ENCODE measurements at places on chromosomes 16 and 17.

DNA sequence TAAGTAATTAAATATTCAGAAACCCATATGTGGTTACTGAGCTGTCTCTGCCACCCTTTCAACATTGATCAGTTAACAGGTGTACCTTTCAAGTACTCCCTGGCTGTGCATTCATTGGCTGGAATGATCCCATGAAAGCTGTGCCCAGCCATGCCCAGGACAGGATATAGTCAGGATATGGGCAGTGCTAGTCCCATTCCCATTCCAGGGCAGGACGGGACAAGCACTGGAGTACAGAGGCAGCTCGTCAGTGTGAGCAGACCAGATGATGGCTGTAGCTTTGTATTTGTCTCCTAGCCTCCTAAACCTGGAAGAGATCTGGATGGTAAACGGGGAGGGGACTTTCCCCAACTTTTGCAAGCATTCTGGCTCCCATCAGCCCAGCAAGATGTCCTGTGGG lies 22.5 kb downstream of the HEATR3 start:
- no peak for DNase-seq

GRCh38 chr16:57799600-57800199 lies 2.6 kb downstream of the KIFC3 start:
- no peak for DNase-seq

DNA sequence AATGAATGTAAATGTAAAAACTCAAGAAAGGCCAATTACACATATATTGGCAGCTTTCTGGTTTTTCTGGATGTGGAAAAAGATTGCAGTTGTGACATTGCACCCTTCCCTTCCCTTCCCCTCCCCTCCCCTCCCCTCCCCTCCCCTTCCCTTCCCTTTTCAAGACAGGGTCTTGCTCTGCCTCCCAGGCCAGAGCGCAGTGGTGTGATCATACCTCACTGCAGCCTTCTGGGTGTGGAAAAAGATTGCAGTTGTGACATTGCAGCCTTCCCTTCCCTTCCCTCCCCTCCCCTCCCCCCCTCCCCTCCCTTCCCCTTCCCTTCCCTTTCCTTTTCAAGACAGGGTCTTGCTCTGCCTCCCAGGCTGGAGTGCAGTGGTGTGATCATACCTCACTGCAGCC lies 41.7 kb downstream of the PIK3R5 start:
- DNase-seq, result no peak

DNA sequence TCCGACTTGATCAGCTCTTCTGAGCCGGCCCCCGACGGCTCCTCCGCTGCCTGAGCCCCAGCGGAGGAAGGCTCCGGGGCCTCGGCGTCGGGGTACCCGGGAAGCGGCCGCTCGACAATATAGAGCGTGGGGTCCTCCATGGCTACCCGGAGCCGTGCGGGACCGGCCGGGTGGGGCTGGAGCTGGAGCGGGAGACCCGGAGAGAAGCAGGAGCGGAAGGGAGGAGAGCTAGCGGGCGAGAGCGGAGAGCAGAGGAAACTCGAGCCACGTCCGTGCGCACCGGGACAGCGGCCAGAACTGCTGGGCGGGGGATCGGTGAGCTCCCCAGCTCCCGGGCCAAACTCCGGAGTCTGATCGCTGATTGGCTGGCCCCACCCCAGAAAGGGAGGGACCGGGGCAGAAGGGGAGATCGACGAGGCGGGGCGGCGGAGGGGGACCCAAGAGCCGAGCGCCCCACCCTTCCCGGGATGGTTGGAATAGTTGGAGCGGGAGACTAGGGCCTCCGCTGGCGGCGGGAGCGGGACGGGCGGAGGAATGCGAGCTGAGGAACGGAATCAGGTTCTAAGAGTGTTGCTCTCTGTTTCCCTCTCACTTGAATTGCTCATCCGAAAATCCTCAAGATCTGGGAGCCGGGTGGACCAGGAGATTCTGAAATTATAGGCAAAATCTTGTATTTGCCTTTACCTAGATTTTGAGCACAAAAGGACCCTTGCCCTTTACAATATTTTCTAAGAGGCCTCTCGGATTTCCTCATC lies at the start of gene CAVIN1:
CAVIN1 (minus strand) TSS at position 299 of the 755 bp plus-strand sequence; CDS start at position 140, 159 bp downstream.
- no peak for DNase-seq

- DNase-seq, result no peak
Observed at GRCh38 chr16:69644790-69645189, 79.0 kb downstream of the NFAT5 start.

GRCh38 chr17:78250891-78251772 lies 19.7 kb downstream of the TMEM235 start:
- DNase-seq, result peak; percentile 85
